Activated CD8-positive, alpha-beta memory T cell treated with anti-CD3 and anti-CD28 coated beads for 4 hours (primary cell): ENCODE measurements at places on chromosomes 6 and 20.
A peak's percentile ranks its signal among the peaks of the same experiment; 100 is the strongest.

GRCh38 chr6:34459899-34460593, 5.8 kb upstream of the PACSIN1 start:
- DNase-seq: peak; percentile 17

- DNase-seq: no peak
Measured at GRCh38 chr20:33162753-33163152, 5.2 kb upstream of the BPIFA2 start.

DNA sequence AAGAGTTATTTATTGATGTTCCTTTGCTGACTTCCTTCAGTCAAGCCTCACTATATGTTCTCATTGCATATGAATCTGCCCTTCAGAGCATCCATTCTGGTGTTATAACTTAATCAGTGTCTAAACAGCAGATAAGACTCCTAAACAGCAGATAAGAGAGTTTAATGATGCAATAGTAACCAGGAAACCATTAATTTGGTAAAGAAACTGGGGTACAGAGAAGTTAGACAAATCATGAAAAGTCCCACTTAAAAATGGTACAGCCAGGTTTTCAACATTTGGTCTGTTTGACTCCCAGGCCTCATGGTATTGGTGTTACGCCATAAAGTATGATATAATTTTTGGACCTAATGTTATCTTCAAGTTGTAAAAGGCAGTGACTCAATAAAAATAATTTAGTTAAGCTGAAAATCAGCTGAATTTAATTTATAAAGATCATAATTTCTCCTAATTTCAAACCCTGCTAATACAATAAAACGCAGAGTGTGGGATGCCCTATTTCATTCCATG, 127.4 kb upstream of the DST start:
- no peak for DNase-seq

DNA sequence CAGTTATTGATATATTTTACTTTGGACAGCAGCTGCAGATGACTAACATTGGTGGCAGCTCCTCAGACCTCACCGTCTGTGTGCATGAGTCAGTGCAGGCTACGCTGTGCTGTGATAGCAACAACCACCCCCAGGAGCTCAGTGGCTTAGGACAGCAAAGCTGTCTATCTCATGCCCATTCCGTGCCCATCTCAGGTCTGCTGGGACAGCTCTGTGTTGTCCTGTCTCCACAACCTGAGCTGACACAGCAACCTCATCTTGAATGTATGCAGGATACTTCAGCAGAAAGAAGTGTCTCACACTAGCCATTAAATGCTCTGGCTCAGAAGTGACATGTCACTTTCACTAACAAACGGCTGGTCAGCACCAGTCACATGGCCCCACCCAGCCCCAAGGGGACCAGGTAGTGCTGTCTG, 47.7 kb downstream of the BANF2 start:
- DNase-seq: no peak

DNA sequence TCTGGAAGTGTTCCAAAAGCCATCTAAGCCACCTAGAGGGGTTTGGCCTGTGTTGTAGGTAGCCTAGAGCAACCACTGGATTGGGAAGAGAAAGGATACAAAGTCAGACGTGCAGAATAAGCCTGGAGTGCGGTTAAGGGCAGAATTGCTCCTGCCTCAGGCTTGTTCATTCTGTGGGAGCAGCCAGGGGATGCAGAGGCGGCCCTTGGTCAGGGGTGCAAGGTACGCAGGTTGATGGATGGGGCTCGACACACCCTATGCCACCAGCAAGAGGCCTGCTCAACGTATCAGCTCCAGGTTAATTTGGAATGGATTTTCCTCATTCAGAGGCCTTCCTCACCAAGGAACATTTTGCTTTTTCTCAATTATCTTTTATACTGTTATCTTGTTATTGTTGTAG, 129.8 kb downstream of the SLC23A2 start:
- no peak for DNase-seq

DNA sequence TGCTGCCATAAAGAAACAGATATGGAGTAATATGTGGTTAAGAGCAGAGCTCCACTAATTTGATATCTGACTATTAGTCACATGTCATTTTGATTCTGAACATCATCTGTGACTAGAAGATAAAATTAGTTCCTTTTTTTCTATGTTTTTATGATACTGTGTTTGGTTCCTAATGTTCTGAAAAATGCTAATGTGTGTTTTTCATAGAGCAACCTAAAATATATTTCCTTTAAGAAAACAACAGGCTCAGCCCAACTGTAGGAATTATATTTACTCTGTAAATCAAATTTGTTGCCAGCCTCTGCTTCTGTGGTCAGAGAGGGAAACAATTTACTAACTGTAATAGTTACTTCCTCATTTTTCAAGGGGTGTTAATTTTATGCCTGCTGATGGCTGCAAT, 33.3 kb upstream of the TXLNB start:
- DNase-seq: no peak

DNA sequence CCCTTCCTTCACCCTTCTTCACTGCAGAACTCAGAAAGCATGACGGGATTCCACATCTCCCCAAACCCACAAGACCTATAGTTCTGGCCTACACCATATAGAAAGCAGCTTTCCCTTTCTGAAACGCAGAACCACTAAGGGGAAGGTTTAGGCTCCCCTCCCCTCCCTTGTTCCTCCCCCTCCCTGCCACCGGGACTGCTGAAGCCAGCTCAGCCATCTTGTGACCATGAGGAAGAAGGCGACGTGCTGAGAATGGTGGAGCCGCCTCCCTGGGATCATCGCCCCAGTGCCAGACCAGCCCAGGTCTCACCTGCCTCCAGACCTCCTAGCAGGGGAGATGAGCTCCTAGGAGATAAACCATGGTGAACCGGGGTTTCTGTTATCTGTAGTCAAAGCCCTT, 19.6 kb downstream of the SERPINB6 start:
- DNase-seq: no peak

DNA sequence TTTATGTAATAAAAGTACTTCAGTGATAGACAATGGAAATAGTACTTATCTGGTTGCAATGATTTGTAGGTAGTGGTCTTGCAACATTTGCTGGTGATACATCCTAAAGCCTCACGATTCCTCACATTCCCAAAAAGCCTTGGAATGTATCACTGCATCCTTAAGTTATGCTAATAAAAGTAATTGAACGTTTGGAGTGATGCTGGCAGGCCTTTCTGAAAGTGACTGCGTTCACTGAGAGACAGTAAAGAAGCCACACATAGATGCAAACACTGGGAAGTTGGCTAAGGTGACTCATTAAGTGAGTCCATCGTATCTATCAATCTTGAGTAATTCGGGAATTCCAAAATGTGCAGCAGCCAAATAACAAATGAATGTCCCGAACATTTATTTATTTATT, 444.1 kb upstream of the SOX4 start:
- no peak for DNase-seq

DNA sequence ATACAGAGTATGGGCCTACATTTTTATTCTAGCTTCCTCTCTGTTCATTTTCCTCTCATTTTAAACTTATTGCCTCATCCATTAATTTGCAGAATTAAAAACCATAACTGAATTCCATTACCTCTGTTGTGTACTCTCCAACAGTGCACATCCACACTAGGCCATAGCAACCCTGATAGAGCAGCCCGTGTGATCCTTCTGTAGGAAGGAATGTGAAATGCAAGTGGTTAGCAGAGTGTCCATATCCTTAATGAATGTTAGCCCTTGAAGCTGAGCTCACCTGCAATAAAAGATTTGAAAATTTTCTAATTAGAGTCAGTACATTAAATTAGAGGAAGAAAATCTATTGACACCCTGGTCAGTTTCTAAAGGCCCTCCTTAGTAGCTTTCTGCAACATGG, 6.5 kb upstream of the GRIK2 start:
- no peak for DNase-seq
